ENCODE measurements at places on chromosomes 13 and 19.

GRCh38 chr13:20501120-20501519 lies 24.5 kb downstream of the CRYL1 start:
- DNase-seq: no peak

GRCh38 chr19:51450730-51451307 lies 7.4 kb downstream of the SIGLEC8 start:
- DNase-seq: no peak

DNA sequence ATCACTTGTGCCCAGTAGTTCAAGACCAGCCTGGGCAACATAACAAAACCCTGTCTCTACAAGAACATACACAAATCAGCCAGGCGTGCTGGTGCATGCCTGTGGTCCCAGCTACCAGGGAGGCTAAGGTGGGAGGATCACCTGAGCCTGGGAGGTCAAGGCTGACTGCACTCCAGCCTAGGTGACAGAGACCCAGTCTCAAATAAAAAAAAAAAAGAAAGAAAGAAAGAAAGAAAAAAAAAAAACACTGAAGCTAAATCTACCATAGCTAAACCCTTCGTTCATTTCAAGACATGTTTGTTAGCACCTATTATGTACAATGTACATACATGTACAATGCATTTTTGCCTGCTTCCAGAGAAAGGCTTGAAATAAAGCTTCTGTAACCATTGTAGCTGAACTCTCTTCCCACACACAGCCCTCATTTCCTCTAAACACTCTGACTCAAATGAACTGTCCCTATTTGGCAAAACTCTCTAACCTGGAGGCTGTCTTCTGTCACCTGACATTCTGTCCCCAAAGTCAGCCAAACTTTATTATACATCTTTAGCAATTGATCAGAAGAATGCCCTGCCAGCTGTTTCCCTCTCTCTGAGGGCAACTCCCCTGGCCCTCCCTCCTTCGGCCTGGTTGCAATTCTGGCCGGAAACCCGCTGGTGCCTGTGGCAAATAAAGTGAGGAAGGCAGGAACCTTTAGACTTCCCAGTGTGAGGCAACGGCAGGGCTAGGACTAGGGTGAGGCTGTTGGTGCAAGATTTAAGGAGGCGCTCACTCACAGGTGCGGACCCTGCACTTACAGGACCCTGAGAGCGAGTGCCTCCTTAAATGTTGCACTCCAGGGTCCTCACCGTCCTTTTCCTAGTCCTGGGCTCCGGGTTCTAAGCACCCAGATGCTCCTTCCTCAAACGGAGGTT lies 1.8 kb downstream of the ETHE1 start:
- DNase-seq: no peak

DNA sequence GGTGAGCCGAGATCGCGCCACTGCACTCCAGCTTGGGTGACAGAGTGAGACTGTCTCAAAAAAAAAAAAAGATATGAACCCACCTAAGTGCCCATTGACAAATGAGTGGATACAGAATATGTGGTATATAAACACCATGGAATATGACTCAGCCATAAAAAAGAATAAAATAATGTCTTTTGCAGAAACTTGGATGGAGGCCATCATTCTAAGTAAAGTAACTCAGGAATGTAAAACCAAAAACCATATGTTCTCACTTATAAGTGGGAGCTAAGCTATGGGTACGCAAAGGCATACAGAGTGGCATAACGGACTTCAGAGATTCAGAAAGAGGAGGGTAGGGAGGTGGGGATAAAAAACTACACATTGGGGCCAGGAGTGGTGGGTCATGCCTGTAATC lies 29.5 kb downstream of the PLA2G4C start:
- no peak for DNase-seq

- no peak for DNase-seq
These were observed 123.1 kb downstream of the SPRY2 start for GRCh38 chr13:80217614-80218456.

- DNase-seq: no peak
These were observed 2.1 kb downstream of the ZIC5 start for GRCh38 chr13:99969453-99969918.

DNA sequence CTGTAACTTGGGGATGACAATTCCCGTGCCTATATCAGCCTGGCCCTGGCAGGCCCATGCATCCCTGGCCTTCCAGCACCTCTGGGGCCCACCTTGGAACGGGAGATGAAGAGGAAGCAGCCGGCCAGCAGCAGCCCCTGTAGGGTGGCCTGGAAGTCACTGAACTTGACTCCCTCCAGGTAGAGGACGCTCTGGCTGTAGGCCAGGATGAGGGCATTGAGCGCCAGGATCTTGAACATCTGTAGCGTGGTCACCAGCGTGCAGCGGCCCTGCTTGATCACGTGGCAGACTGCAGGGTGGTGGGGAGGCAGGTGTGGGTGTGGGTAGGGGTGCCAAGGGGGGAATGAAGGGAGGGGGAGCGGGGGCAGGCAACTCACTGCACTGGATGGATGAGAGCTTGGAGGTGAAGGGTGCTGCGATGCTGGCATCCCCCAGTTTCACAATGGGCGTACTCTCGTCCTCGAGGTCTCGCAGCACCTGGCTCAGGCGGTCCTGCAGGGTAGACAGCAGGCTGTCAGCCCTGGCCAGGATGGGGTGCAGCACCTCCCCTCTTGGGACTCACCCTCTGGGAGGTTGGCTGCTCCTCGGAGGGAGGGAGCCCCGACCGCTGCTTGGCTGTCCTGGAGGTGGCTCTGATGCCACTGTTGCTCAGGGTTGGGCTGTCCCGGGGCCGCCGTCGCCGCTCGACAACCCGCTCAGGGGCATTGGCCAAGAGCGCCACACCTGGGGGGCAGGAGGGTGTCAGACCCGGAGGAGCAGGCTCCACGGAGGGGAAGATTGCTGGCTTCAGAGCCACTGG lies 3.8 kb upstream of the GMIP start:
- DNase-seq: no peak

- no peak for DNase-seq
These were observed 2190.3 kb upstream of the PCDH20 start for GRCh38 chr13:63605962-63606361.

GRCh38 chr19:12937093-12937926 lies 1.1 kb upstream of the CALR start:
- no peak for DNase-seq

GRCh38 chr19:53101518-53101917 lies 1.7 kb downstream of the ZNF160 start:
- DNase-seq: no peak

GRCh38 chr13:61316647-61317046 lies 99.0 kb downstream of the PCDH20 start:
- DNase-seq: no peak

- DNase-seq: no peak
These were observed 19.7 kb upstream of the JUND start for GRCh38 chr19:18300930-18301717.

DNA sequence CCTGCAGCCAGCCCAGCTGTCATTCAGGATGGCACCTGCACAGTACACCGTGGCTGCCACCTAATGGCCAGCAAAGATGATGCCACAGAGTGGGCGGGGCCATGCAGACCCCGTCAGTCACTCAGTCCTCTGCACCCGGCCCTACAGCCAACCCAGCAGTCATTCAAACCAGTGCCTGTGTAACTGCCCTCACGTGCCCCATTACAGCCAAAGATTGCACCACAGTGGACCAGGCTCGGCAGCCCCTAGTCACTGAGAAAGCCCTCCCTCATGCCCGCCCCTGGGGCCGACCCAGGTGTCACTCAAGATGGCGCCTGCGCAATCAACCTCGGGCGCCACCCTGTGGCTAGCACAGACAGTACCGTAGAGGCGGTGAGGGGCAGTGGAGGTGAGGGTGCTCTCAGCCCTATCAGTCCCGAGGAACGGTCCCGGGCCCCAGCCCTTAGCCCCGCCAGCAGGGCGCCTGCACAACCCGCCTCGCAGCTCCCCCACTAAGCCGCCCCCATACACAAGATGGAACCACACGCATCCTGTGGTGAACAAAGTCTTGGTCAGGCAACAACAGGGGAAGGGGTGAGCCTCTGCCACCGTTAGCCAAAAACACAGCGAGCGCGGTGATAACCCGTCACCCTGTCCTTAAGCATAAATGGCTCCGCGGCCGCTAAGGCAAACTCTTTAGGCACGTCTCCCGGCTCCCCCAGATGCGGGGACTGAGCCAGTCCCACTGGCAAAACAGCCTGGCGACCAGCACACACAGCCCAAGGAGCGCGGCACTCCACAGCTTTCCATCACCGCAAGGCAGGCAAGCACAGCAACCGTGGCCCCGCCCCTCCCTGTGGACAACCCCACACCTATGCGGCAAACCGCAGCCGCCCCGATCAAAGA lies 2.3 kb downstream of the PEG3 start:
- DNase-seq: no peak

DNA sequence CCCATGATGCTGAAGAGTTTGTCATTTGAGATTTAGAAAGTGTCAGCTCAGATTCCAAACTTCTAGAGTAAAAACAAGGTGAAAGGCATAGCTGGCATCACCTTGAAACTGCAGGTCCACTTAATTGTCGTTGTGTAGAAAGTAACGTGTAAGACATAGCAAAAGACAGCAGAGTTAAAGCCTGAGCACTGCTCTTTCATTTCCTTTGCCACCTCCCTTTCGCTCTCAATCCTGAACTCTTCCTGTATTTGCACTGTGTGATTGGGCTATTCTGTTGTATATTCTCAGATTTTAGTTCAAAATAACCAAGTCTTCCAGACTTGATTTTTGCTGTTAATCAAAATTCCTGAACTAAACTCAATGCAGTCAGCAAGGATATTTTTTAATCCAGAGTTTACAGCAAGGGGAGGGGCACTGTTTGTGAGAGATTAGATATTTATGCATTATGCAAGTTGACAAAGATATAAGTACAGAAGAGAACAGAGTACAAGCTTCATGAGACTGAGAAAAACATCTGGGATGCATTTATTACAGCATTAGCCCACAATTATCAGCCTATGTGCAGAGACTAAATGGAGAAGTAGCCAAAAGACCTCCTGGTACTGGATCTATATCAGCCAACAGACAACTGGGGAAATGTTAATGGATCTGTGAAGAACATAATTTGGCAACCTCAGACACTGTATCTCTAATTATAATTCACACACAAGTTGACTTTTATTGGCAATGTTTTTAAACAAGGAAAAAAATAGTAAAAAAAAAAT lies 328.6 kb downstream of the SUCLA2 start:
- DNase-seq: no peak

- no peak for DNase-seq
These were observed 379.4 kb downstream of the KLF12 start for GRCh38 chr13:73754727-73755292.

- no peak for DNase-seq
These were observed 476.7 kb downstream of the RFC3 start for GRCh38 chr13:34294483-34295129.

DNA sequence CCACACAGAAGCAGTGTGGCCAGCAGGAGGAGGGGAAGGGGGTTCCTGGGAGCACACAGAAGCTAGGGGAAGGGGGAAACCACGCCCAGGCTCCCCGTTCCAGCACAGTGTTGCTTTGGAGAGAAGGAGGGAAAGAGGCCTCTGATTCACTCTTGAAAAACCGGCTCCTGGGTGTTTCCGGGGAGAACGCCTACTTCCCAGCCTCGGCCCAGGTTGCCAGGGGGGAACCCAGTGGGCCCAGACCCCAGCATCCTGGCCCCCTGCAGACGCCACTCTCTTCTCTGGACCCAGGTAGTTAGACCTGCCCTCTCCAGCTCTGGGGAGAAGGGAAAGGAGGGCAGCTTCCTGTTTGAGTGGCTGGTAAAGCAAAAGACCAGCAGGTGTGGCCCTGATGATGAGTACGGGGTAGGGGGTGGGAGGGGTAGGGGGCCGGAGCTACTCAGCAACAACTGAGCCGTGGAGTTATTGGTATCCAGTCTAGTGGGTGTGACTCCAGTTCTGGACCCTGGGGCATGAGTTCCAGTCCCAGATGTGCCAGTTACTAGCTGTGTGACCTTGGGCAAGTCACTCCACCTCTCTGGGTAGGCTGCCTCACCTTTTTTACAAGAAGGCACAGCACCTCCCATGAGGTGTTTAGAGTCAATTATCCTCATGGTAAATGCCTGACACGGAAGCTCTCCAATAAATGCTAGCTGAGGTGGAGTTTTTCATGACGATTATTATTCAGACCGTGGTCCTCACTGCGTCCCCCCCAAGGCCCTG lies 836 bp downstream of the GIPC1 start:
- DNase-seq: no peak

- DNase-seq: no peak
These were observed 4.0 kb downstream of the PNKP start for GRCh38 chr19:49863254-49863934.

DNA sequence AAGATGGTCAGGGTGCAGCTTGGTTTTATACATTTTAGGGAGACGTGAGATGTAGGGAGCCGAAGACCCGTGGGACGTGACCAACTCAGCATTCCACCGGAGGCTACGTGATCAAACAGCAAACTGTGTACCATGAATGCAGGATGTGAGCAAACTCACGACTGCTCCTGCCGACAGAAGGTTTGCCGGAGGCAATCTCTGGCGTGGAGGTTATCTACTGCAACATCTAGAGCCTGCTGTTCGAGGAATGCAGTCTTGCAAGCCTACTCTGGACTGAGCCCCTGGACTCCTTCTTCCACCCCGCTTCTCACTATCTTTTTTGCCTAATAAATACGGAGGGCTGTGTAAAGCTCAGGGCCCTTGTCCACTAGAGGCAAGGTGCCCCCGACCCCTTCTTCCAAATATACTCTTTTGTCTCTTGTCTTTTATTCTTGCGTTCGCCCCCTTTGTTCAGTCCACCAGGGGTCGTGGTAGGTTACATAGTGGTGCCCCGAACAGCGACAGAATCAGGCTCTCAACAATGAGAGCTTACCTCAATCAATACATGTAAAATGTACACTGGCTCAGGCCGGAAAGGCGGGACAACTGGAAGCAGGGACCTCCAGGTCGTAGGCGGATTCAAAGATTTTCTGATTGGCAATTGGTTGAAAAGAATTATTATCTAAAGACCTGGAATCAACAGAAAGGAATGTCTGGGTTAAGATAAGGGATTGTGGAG lies 8.9 kb upstream of the OR1I1 start:
- no peak for DNase-seq

GRCh38 chr13:39531646-39532045 lies 71.3 kb downstream of the LHFPL6 start:
- no peak for DNase-seq

GRCh38 chr19:6260912-6261650 lies 18.7 kb downstream of the MLLT1 start:
- DNase-seq: no peak

GRCh38 chr19:51461723-51462161 lies 3.5 kb upstream of the SIGLEC8 start:
- no peak for DNase-seq

DNA sequence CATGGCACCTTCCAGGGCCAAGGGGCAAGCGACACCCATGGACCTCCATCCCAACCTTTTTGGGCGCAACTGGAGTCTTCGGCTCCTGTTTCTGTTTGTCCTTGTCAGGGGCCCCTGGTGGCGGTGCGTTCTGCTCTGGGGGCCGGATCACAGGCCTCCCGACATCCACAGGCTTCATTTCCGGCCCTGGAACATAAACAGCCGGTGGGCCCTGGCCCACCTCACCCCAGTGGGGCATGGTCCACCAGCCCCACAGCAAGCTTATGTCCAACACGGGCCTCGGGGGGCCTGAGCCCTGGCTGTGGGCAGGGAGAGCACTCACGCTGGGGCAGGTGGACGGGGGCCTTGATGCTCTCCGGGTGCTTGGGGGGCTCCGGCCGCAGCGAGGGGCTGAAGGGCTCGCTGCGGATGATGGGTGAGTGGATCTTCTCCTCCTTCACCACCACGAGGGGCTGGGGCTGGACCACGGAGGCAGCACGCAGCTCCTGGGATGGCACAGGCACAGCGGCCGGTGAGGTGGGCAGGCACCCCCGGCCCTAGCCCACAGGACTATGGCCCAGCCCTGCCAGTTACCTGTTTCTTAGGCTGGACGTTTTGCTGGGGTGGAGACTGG lies 7.2 kb upstream of the EPHX3 start:
- DNase-seq: no peak
